Naive B cell (primary cell): ENCODE measurements at places on chromosomes 1 and 21.

DNA sequence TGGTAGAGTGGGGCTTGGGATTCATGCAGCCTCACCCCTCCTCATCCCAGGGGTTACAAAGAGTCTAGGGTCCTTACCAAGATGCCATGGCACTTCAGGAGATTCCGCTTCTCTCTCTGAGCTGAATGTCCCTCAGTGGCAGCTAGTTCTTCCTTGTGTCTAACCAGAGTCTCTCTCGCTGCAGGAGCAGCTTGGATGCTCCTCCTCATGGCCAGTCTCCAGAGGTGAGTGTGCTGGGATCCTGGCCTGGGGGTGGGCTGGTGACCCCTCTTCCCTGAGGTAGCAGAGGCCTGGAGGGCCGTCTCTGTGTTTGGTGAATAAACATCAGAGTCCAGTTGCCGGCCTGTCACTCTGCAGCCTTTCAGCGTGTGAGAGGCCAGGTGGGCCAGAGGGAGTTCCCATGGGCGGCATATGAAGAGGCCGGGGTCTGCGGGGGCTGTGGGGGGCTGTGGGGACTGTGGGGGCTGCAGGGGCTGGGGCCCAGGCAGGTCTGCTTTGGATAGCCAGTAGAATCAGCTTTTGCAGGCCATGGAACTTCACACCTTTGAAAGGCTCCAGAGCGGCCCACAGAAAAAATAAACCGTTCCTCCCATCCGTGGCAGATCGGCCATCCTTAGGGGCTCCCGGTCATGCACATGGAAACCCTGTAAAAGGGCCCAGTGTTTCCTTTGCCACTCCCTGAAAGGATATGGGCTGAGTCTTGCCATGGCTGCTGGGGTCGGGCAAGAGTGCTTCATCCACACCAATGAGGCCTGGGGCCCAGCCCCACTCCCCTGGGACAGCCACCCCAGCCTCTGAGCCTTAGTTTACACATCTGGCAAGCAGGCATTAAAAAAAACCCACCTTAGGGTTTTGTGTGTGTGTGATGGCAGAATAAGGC is 256.4 kb downstream of the FOXD2 start:
- DNase-seq = no peak

DNA sequence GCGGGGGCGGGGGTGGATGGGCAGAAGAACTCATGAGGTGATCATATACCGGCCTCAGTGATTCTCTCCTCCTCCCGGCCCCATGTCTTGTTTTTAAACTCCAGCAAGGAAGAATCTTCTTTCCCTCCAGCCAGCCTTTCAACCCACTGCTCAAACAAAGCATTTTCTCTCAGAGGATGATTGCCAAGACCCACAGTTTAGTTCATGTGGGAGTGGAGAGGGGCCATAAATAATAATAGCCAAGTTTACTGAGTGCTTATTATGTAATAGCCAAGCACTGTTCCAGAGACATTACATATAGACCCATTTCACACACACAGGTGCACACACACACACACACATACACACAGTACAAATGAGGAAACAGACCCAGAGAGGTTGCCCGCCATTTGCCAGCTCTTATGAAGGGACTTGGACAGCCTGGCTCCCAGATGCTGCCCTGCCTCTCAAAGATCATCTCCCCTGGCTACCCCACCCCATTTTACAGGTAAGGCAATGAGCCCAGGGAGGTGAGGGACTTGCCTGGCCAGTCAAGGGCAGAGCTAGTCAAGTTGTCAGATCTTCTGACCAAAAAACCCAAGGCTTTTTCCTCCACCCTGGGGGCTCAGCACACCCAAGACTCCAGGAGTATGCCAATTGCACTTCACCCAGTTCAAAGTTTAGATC is 18.0 kb upstream of the BCAR3 start:
- DNase-seq = no peak

GRCh38 chr1:27912429-27912828 is 22.4 kb upstream of the SMPDL3B start:
- DNase-seq = no peak

GRCh38 chr1:93591676-93592550 is 89.7 kb downstream of the BCAR3 start:
- peak; percentile 31 for DNase-seq

DNA sequence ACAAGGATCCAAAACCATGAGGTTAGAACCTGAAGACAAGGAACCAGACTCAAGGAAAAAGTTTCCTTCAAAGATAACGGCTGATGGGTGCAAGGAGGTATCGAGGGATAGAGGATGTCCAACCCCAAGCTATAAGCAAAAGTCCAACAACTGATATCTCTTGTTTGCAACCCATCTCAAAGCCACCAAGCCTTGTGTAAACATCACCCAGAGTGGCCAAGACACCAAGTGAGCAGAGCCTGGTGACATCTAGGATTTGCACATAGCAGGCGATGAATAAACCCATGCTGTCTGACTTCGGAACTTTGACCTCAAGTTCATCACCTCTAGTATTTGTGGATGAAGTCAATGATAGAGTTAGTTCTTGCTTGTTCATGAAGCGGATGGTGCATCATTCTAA is 180.7 kb downstream of the ETS2 start:
- no peak for DNase-seq

- no peak for DNase-seq
Measured at GRCh38 chr21:36994501-36995158, 11.9 kb upstream of the RIPPLY3 start.

- no peak for DNase-seq
Measured at GRCh38 chr1:8020032-8020431, 6.1 kb downstream of the ERRFI1 start.

DNA sequence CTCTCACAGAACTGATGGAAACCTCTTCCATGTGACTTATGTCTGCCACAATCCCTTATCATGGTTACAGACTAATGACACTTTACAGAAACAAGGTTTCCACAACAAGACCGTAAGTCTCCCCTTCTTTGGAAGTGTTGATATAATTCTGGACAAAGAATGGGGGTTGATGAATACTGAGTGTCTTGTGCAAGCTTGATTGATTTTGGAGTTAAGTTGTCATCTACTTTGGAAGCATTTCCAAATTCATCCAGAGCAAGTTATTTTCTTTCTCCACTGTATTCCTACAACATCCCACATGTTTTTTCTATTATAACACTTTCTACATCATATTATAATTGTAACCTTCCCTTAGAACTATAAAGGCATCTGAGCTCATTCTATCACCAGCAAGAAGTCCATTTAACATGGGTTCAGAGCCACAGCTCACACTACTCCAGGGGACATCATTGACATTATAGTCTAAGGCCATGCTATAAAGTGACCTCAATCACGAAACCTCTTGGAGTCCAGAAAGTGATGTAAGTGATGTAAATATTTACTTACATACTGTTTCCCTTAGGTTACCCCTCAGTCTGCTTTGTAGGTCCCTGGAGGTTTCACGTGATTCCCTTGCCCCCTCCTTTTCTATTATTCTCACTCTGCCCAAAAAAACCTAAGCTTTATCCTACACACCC is 125.7 kb upstream of the PBX1 start:
- no peak for DNase-seq

DNA sequence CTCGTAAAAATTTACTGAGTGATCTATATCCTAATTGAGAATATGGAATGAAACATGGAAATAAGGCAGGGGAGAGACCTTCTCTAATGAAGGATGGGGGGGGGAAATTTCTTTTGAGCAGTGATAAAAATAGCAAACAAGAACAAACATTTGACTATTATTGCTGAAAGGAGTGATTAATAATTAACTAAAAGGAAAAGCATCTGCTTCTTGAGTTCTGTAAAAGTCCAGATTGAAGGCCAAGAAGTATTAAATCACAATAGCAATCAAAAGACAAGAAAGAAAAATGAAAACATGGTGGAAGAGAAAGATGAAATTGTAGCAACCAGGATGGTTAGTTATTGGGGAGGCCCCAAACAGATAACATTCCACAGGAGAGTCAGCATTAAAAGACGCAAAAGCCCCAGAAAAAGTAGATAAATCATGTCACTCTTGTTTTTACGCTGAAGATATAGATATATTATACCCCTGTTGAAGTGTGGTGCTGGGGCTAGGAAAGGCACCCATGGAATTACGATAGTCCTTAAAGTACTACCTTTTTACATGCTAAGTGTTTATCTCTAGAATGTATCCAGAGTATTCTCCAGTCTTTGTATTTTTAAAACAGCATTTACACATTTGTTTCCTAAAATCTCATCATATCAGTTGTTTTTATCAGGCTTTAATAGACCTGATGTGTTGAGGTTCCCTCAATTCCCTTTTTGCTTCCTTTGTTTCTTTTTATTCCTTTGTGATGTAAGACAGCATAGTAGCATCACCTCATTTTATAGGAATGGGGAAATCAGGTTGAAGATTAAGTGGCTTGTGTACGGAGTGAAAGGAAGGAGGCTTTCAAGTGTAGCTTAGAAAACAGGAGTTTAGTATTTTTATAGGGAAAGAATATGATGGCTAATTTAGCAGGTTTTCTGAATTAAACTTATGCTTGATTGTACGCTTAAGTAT is 28.9 kb downstream of the DISP1 start:
- DNase-seq = no peak

- DNase-seq = no peak
Measured at GRCh38 chr1:198161718-198162090, 4.9 kb downstream of the NEK7 start.

DNA sequence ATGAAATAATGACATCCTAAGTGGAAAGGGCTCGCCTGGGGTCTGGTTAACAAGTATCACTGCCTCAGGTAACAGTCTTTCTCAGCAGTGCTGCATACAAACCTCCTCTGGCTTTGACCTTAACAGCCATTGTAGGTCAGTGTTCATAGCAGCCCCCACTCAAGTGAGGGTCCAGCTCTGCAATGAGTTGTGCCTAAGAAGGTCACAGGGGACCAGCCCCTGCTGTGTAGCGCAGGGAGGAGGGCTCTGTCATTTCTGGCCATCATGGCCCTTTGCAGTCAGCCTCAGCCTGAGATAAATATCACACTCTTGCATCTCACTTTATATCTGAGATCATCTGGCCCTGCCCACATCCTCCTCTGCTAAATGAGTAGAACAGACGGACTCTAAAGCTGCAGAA is 18.1 kb upstream of the MYSM1 start:
- no peak for DNase-seq

GRCh38 chr1:87804128-87804527 is 475.4 kb downstream of the LMO4 start:
- no peak for DNase-seq

GRCh38 chr1:247298124-247298481 is 33.6 kb downstream of the ZNF496 start:
- DNase-seq = no peak

GRCh38 chr21:39523399-39523798 is 71.6 kb downstream of the SH3BGR start:
- DNase-seq = no peak

DNA sequence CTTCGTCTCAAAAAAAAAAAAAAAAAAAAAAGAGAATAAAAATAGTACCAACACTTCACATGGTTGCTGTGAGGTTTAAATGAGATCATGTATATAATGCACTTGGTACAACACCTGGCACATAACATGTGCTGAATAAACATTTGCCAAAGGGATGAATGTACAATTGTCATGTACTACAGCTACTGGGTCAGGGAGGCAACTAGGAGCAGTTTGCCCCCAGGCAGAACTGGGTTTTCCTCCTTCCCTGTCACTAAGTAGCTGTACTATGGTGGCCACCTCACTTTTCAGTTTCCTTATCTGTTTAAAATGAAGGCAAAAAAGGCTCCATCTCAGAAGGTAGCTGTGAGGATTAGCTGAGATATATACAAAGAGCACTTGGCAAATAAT is 11.5 kb downstream of the AK2 start:
- no peak for DNase-seq

- DNase-seq = no peak
Measured at GRCh38 chr1:200707116-200707515, 31.6 kb upstream of the CAMSAP2 start.

GRCh38 chr1:44682883-44683265 is 8.4 kb downstream of the ARMH1 start:
- no peak for DNase-seq

DNA sequence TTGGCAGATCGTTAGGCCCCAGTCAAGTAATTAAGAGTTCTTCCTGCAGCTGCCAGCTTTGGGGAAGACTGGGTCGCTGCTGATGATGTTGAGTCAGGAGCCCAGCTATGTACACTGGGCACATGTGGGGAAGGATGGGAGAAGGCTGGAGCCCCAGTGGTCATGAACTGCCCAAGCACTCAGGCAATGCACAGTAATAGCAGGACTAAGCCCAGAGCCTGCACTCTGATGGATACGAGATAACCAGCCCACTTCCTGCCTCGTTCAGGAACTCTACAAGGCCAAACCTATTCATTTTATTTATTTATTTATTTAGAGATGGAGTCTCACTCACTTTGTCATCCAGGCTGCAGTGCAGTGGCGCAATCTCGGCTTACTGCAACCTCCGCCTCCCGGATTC is 81.1 kb upstream of the BTG3 start:
- no peak for DNase-seq

GRCh38 chr1:232589111-232589811 is 40.7 kb downstream of the SIPA1L2 start:
- DNase-seq = no peak

DNA sequence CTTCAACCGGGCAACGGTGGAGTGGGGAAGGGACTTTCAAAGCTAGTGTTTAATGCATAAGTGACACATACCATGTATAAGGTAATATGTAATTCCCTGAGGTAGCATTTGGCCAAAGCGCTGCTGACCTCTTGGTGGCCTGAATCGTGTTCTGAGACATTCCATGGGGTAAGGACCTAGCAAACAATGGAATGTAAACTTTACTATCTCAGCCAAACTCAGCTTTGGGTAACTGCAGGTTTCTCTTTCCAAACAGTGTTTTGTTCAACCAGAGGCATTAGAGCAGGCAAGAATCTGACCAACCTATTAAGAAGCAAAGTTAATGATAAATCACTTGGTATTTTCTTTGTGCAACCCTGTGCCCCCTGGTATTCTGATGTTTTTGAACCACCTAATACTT is 22.0 kb downstream of the TGFB2 start:
- no peak for DNase-seq

- DNase-seq = no peak
Measured at GRCh38 chr1:232178191-232178590, 451.7 kb downstream of the SIPA1L2 start.

DNA sequence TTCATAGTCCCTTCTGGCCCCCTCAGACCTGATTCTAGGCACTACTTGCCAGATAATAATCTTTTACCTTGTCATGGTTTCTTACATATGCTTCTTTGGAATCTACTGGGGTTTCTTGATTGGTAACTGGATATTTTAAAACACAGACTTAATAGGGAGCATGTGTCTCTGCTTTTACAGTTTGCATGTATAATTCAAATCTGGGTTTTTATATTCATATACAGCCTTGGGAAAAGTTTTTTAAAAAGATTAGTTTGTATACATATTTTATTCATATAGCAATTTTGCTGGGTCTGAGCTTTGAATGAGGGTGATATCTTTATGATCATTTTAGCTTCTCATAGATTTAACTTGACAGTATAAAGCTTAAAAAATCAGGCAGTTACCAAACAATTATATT is 21.1 kb upstream of the CD1D start:
- DNase-seq = no peak

DNA sequence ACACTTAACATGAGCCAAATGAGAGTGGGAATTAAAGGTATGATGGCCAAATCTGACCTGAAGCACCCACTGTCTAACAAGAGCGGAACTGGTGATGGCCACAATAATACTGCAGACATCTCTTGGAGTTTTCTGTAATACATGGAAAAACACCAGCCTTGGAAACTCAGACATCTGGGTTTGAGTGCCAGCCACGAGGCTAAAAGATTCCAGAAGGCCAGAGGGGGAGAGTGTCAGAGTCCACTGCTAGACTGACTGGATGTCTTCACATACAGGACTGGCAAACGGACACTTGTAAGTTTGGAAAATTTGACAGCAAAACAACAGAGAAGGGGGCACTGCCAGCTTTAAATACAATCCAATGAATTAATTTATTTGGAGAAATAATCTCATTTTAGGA is 175.1 kb downstream of the ADSS2 start:
- no peak for DNase-seq
